Esophagus muscularis mucosa (tissue), 4 donors: ENCODE measurements at places on chromosomes 11 and 22. TPM values are rescaled to one million over a fixed set of nuclear protein-coding genes. Genes with fewer than 3 reads are reported as not detected.

MIOX gene
- not detected for total RNA-seq

FZD4 gene
- 42.3 TPM for total RNA-seq

- DNase-seq: no peak
- H3K36me3 ChIP-seq: no peaks in the 10 kb centered on the region
- no peak overlapping the region for H3K27ac ChIP-seq
- peaks cover 5% of the 10 kb centered on the region for H3K4me1 ChIP-seq
Observed at GRCh38 chr11:121240650-121241303, 51.8 kb upstream of the SC5D start.

- H3K4me3 ChIP-seq: no peak overlapping the region
- no peaks in the 10 kb centered on the region for H3K4me1 ChIP-seq
- no peaks in the 10 kb centered on the region for H3K36me3 ChIP-seq
- no peak overlapping the region for H3K27ac ChIP-seq
- no peaks in the 10 kb centered on the region for H3K27me3 ChIP-seq
Observed at GRCh38 chr11:94342250-94342649, 37.9 kb downstream of the IZUMO1R start.

SLC1A2 gene
- total RNA-seq: 0.42 TPM

SYNGR1 gene
- 29.4 TPM for total RNA-seq

DNA sequence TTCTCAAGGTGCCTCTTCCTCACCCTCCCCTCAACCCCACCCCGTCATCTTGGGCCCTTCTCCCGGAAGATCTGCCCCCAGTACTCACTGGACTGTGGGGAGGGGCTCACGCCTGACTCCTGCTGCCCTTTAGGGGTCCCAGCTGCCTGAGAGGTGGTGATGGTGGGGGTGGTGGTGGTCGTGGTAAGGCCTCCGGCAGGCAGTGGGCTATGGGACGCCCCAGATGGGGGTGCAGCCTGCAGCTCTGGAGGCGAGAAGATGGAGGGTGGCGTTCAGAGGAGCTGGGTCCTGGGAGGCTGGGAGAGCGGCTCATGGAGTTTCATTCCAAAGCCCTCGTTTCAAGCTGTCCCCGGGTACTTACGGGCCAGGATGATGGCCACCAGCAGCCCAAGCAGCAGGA is 820 bp downstream of the MFRP start:
- H3K4me3 ChIP-seq: no peak overlapping the region
- peaks cover 11% of the 10 kb centered on the region for H3K4me1 ChIP-seq
- H3K27me3 ChIP-seq: no peaks in the 10 kb centered on the region
